Type B pancreatic cell (in vitro differentiated cells): ENCODE measurements at places on chromosomes 16 and 17. TPM values are rescaled to one million over a fixed set of nuclear protein-coding genes. Genes with fewer than 3 reads are reported as not detected.

- DNase-seq: peak; percentile 82
These were observed 2.3 kb upstream of the SOX9 start for GRCh38 chr17:72118335-72119076.

TERB1 gene
- total RNA-seq: 0.41 TPM in 1 of 2 replicates, not detected in the other

SLC5A2 gene
- 0.41 TPM in 1 of 2 replicates, not detected in the other for total RNA-seq

ASPHD1 gene
- total RNA-seq: 7.8 TPM in 2 replicates

- DNase-seq: no peak
These were observed 40.5 kb downstream of the FTO start for GRCh38 chr16:53744449-53744848.

- no peak for DNase-seq
These were observed 74.1 kb downstream of the SOCS1 start for GRCh38 chr16:11181899-11182279.

- no peak for DNase-seq
These were observed 90.7 kb downstream of the USP31 start for GRCh38 chr16:23058576-23058975.

KRTAP9-2 gene
- total RNA-seq: not detected in 2 replicates

DNA sequence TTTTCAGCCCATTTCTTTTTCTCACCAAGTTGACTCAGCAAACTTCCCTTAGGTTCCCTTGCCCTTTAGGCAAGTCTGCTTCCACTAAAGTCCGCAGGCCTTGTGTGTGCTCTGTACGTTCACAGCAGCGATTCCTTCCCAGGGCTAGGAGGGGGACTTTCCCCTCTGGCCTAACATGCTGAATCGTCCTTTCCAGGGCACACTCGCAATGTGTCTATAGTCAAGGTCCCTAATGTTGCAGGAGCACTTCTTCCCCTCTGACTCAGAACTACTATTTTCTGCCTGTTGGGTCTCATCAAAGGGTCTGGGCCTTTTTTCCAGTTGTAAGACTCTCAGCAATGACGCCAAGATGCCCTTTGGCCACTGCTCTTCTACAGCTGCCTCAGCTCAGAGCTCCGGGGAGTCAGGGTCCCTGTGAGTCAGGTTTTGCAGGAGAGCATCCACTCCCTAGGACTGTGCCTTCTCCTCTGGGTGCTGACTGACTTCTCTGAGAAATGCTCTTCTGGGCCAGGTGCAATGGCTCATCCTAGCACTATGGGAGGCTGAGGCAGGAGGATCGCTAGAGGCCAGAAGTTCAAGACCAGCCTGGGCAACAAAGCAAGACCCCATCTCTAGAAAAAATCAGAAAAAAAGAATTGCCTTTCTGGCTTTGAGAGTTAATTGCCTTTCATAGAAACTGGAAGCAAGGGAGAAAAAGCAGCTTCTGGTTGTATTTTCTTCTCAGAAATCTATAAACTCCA lies 64.4 kb upstream of the TBX2 start:
- no peak for DNase-seq

DNA sequence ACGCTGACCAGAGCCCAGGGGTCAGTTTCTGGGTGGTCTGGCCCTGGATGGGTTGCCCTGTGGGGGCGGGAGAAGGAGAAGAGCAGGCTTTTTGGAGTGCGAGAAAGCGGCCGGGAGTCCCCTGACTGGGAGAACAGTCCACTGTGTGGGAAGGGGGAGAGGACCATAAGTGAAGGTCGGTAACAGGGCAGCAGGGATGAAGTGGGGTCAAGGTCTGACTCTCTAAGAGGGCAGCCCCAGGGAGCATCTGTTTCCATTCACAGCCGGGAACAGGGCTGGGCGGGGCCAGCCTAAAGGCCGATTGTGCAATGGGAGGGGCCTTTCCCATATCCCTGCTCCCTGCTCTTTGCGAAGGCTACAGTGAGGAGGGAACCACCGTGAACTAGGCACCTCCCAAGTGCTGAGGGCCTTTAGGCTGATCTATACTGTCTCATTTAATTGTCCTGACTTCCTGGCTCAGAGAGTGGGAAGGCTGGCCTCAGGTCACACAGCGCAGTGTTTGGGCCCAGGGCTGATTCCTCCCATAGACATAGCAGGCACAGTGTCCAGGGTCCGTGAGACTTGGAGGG lies 10.4 kb upstream of the WFDC1 start:
- DNase-seq: no peak

- DNase-seq: no peak
These were observed 15.2 kb downstream of the CYB5D1 start for GRCh38 chr17:7873051-7873450.

DNA sequence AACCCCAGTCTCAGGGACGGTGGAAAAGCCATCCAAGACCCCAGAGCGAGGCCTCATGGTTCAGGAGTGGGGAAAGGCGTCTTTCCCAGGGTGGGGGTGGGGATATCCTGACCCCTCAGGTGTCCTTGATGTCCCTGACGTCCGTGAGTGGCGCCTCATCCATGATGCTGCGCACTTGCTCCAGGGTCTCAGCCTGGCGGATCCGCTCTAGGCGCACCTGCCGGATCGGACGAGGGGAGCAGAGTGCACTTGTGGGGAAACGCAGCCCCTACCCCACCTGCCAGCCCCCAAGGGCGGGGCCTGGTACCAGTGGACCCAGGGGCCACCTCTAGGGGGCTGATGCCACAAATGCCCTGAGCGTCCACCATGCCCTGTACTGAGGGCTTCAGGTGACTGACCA lies 20.2 kb downstream of the RABEP2 start:
- DNase-seq: no peak

SPATA32 gene
- not detected in 2 replicates for total RNA-seq

DNA sequence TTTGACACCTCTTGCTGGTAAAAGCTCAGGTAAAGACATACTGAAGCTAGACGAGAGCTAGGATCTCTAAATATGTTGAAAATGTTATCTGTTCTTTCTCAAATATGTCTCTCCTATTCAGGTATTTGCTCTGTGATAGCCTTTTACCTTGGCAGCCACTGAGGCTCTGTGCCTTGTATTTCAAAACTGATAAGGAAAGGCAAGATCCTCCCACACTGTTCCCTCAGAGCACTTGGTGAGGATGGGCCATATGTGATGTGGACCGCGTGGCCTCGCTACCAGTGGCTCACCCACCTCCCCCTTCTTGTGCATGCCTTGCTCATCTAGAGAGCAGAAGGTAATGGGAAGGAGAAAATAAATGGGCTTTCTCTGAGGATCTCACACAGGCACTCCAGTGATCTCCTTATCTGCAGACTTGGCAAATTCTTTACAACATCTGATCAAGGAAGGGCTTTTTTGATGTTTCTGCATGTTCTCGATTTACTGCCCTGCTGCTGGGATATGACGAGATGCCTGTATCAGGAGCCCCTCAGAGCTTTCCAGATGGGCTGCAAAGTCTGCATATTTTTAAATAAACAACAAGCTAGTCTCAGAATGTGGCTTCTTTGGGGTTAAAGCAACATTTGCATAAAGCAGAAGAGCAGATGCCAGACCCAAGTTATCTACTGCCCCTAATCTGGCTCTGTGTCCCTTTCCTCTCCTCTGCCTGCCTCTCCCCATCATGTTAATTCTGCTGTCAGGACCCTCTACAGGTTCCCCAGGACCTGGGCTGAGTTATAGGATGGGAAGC lies 16.9 kb downstream of the HOXB1 start:
- DNase-seq: no peak

- DNase-seq: no peak
These were observed 18.8 kb downstream of the ZNF652 start for GRCh38 chr17:49343273-49343672.

GRCh38 chr17:37147301-37147812 lies 198.6 kb downstream of the AATF start:
- no peak for DNase-seq

DNA sequence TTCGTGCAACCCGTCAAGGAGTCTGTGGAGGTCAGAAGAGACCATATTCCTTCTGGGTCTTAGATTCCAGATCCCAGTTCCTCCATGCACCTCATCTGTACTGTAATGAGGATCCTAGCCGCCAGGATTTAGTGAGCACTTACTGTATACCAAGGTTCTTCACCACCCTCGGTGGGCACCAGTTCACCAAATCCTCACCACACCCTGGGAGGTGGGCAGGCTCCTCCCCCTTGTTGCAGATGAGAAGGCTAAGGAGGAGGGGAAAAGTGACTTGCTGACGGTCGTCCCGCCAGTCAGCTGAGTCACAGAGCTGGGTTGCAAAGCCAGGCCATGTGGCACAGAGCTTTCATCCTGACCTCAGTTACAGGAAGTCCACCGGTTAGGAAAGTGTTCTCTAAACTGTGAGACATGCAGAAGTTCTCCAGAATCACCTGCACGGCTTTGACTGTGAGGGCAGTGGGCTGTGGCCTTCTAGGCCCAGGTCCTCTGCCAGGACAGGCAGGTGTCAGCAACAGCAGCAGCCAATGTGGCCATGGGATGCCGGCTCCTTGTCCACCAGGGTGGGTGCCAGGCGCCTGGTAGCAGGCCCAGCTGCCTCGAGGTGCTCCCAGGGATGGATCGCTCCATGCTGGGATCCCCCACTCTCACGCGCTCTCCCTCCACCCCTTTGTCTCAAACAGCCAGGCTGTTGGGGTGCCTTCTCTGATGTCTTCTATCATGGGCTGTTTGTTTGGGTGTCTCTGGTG lies 240.3 kb upstream of the GSE1 start:
- no peak for DNase-seq

DNA sequence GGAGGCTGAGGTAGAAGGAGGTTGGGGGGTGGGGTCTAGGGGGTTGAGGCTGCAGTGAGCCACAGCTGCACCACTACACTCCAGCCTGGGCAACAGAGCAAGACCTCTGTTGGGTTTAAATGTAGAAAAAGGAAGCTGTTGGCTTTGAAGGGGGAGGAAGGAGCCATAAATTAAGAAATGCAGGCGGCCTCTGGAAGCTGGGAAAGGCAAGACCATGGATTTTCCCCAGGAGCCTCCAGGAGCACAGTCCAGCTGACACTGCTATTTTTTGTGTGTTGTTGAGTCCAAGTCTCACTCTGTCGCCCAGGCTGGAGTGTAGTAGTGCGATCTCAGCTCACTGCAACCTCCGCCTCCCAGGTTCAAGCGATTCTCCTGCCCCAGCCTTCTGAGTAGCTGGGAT lies 15.9 kb downstream of the LITAF start:
- DNase-seq: no peak

DNA sequence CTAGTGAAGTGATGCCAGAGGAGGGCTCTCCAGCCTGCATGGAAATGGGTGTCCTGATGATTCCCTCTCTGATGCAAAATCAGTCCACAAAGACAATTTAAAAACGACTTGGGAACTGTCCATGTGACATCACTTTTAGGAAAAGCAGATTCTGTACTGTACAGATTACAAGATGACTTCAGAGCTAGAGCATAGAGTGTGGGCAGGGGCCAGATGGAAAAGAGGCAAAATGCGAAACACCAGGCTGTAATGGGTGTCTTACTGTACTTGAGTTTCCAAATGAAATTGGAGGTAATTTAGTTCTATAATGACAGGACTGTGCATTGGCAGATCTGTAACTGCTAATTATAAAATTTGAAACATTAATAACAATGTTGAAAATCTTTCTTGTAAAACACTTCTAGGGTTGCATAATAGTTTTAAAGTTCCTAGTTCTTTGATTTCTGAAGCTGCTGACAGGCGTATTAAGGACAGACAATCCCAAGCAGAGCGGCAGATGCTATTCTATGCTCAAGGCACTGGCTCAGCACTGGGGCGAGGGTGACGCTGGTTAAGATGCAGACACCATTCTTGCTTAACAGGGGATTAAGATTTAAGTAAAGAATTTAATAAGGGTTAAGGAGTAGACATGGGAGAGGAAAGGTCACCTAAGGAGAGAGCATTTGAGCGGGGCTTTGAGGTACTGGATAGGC lies 29.6 kb downstream of the OGFOD1 start:
- no peak for DNase-seq

- DNase-seq: no peak
These were observed 19.4 kb downstream of the KLHL36 start for GRCh38 chr16:84667600-84668309.

- no peak for DNase-seq
These were observed 152.7 kb upstream of the GNAO1 start for GRCh38 chr16:56038564-56039098.

DNA sequence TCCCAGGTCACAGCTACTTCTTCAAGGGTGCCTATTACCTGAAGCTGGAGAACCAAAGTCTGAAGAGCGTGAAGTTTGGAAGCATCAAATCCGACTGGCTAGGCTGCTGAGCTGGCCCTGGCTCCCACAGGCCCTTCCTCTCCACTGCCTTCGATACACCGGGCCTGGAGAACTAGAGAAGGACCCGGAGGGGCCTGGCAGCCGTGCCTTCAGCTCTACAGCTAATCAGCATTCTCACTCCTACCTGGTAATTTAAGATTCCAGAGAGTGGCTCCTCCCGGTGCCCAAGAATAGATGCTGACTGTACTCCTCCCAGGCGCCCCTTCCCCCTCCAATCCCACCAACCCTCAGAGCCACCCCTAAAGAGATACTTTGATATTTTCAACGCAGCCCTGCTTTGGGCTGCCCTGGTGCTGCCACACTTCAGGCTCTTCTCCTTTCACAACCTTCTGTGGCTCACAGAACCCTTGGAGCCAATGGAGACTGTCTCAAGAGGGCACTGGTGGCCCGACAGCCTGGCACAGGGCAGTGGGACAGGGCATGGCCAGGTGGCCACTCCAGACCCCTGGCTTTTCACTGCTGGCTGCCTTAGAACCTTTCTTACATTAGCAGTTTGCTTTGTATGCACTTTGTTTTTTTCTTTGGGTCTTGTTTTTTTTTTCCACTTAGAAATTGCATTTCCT lies 3.4 kb upstream of the LPCAT2 start:
- no peak for DNase-seq

- DNase-seq: no peak
These were observed 15.3 kb downstream of the OR3A1 start for GRCh38 chr17:3282901-3283300.

DNA sequence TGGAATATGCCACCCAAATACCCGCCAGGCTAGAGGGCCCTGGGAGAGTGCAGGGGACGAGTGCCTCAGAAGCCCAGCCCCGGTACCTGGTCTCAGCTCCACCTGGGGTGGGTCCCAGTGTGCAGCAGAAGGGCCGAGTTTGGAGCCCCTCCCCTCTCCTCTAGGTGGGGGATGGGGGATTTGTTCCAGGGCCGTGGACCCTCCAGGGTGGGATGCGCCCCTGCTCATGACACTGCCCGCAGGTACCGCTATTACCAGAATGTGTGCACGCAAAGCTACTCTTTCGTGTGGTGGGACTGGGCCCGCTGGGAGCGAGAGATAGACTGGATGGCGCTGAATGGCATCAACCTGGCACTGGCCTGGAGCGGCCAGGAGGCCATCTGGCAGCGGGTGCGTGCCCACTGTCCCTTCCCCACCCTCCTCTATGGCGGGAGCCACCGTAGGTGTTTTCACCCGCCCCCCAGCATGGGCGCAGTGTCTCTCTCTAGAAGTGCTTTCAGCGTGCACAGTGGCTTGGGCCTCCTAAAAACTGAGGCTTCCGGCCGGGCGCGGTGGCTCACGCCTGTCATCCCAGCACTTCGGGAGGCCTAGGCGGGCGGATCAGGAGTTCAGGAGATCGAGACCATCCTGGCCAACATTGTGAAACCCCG lies 1.2 kb downstream of the NAGLU start:
- no peak for DNase-seq

ITGAX gene
- not detected in 2 replicates for total RNA-seq
